ENCODE measurements at places on chromosomes 7 and 10.

DNA sequence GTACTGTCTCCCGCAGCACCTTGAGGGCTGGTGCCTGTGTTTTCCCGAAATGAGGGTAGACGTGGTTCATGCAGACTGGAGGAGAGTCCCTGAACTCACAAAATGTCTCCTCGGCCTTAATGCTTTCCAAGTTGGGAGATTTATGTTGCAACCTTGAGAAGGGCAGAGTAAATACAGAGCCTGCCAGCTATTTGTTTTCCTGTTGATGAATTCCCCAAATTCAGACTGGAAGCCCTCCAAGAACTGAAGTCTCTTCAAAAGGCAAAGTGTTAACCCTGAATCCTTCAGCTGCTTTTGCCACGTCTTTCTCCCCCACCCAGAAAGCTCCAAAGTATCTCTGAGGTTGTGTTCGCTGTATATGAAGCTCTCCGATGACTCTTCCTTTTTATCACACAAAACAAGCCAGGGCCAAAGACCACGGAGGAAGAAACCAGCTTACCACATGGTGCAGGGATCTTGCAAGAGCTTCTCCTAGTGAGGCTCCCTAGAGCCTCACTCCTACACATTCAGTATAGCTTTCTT, 254.7 kb upstream of the NFE2L3 start:
- no peak for DNase-seq

GRCh38 chr10:42937649-42938180, 139.2 kb upstream of the RET start:
- no peak for DNase-seq

DNA sequence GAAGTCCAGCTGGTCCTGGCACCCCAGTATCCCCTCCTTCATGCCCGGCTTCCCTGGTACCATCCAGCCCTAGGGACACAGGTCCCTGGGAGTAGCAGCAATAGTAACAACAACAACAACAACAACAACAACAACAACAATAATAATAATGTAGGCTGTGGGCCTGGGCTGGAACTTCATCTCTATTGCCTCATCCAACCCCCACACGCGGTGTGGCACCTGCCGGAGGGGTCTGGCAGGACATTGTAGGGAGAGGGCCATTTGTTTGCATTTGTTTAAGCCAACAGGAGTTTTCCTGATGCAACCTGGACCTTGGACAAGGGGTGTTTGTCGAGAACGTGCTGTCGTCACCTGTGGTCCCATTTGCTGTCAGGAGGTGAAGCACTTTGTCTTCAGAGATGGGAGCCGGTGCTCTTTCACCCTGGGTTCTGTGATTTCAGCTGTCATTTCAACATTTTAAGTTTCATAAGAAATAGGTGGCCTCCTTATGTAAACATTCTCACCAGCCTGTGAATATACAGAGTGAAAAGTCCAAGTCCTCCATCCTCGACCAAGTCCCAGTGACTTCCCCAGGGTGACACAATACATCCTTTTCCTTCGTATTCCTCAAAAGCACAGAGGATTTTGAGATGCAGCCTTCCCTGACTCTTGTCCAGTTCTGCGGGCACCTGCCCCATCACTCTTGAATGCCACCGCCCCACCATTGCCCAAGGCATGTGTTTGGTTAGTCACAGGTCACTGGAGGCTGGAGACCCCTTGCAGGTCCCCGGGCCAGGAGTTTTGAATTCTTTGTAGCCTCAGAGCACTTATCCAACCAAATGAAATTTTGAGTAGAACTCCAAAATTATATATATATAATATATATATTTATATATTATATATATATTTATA, 9.2 kb downstream of the LHPP start:
- no peak for DNase-seq

DNA sequence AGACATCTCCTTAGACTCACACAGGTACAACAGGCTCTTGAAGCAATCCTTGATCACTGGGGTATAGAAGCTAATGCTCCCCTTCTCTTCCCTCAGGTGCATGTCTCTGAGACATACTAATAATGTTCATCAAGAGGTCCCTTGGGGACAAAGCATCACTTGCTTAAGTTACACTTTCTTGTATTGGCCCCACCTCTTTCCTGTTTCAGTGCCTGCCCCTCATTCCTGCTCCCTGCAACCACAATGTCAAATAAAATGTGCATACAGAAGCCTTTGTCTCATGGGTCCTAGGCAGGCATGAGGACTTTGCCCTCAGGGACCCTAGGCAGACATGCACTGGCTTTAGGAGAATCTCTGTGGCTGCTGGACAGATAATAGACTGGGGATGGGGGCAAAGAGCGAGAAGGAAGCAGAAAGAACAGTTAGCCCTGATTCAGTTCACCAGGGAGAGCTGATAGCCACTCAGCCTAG, 175.0 kb upstream of the NPY start:
- no peak for DNase-seq

DNA sequence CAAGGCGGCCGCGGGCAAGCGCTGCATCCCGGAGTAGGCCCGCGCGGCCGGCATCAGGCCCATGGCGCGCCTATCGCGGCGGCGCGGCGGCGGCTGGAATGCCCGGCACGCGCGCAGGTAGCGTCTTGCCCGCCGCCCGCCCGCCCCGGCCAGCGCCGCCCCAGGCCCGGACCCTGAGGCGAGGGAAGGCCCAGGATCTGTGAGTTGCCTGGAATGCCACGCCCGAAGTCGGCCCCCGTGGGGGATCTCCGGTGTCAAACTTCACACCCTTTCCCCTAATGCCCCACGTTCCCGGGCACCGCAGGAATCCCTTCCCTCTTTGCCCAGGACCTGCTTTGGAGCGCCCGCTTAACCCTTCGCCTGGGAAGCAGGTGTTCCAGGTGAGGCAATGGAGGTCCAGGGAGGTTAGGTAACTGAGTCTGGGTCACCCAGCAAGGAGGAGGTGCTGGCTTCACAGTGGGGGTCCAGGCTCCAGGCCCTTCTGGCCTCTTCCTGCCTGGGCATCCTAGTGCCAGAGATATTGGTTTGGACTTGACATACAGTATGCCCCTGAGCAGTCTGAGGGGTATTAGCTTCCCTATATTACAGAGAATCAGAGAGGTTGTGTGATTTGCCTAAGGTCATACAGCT, 138.1 kb downstream of the ARHGAP22 start:
- no peak for DNase-seq

GRCh38 chr7:27767374-27767773, 27.4 kb downstream of the TAX1BP1 start:
- DNase-seq: no peak

DNA sequence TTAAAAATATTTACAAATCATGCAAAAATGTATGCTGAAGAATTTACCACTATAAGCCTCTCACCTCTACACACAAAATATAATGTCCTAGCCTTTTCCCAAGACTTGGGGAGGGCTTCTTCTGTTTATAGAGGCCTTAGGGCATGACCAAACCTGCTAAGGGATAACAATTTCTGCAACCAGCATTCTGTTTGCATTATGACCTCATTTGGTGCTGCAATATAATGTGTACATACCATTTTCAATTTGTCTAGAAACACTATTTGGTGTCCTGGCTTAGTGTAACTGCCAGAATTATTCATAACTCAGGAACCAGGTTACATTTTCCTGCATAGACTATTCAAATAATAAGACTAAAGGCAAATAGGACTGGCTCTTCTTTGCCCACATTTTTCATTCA, 446.6 kb upstream of the SORCS1 start:
- DNase-seq: no peak

DNA sequence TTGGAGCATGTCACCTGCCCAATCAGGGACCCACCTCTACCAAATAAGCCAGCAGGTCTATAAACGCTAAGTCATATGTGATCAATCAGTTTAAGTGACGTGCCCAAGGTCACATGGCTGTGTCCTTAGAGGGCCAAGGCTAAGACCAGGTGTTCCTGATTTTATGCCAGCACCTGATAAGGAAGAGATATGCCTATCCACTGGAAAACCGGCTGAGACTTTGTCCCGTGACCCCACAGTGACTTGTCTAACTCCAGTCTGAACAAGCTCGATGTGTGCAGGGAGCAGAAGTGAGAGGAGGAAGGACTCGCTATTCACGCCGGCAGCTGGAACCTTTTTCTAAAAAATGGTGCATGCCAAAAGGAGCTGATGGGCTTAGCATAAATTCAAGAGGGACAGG, 57.0 kb downstream of the PRKAG2 start:
- no peak for DNase-seq

All from SK-MEL-5 (cell line).